NT2/D1 (cell line): ENCODE measurements at places on chromosomes 11 and 22.

DNA sequence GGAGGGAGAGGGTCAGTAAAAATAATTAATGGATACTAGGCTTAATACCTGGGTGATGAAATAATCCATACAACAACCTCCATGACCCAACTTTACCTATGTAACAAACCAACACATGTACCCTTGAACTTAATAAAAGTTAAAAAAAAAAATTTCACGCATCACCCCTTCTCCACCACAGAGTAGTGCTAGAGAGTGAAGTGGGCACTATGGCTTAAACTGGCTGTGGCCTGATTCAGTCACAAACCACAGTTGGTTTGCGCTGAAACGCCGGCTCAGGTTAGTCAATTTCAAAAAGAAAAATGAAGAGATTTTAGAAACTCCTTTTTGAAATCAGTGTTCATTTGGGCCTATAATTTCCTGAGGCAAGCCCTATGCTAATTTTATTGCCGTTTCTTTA, 144.3 kb downstream of the TRPC6 start:
- DNase-seq = no peak

GRCh38 chr11:26949846-26950245, 44.1 kb upstream of the FIBIN start:
- DNase-seq = no peak

DNA sequence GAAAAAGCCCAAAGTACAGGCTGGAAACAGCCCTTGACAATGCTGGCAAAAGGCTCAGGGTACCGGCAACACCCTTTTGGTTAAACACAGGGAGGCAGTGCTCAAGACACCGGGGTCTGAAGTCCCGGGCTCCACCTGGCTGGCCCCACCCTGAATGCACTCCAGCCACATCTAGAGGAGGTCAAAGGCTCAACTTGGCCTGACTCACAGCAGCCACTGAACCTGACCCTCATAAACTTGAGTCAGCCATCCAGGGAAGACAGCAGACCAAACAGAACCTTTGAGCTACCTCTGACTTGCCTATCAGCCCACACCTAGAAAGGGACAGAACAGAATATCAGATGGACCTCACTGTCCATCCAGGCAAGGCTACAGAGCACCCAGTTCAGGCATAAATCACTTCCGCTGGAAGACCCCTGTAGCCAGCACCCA, 3.8 kb downstream of the CFL1 start:
- DNase-seq = no peak

DNA sequence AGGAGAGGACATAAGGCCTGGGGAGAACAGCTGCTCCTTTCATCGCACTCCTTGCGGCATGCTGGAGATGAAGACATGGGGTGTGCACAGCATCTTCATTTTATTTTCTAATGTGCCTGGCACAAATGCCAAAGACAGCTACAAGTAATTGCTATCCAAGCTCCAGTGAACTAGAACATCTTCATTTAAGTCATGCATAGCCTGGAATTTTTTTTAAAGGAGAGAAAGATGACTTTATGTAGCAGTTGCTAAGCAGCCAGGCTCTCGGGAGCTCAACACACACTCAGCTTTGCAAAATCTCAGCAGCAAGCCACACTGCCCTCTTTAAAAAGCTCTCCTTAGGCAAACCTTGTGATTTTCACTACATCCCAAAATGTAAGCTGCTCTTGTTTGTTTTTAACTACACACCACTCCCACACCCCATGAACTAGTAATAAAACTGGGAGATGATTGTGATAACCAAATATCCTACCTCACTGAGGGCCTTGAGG, 164.5 kb upstream of the POU2AF2 start:
- DNase-seq = no peak
